ENCODE measurements at places on chromosomes 12 and 14. TPM values are rescaled to one million over a fixed set of nuclear protein-coding genes. Genes with fewer than 3 reads are reported as not detected.

GPRC5D gene
- not detected for total RNA-seq

DNA sequence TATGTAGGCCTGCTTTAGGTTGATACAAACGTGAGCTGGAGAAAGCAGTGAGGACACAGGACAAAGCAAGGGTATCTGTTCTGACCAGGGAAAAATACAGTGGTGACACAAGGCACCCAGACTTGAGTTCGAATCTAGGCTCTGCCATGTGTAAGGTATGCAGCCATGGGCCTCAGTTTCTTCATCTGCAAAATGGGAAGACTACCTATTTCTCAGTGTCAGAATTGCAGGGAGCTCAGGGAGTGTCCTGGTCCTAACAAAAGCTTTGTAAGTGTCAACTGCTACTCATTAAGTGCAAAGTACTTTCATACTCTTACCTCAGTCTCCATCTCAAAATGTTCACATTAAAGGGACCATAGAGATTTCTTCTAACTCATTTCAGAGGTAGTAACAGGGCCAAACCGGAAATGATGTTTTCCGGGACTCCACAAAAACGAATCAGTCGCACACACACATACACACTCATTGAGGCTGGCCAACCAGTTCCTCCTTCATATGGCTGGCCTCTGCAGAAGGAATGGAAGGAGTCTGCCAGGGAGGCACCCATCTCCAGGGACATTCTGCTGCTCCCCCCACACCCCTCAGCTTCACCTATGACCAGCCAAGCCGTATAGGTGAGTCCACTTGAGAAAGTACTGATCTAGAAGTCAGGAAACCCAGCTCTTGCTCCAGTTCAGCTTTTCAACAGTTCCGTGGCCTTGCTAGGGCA lies 7.8 kb downstream of the CTDSP2 start:
- DNase-seq, result no peak

GRCh38 chr12:92703786-92704185 lies 997 bp downstream of the PLEKHG7 start:
- no peak for DNase-seq

- no peak for DNase-seq
Observed at GRCh38 chr12:65822732-65823512, 1.4 kb upstream of the HMGA2 start.

DNA sequence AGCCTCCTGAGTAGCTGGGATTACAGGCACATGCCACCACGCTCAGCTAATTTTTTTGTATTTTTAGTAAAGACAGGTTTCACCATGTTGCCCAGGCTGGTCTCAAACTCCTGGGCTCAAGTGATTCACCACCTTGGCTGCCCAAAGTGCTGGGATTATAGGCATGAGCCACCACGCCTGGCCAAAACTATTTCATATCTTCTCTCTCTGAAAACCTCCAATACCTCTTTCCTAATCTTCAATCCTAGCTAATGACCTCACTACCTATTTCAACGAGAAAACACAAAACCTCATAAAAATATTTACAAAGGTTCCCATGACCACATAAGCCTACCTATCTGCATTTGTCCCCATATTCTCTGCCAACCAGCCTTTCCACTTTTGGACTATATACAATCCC lies 32.3 kb upstream of the ANKS1B start:
- DNase-seq, result no peak

Data from T-helper 17 cell (primary cell).